ENCODE measurements at places on chromosomes 13 and 19.

DNA sequence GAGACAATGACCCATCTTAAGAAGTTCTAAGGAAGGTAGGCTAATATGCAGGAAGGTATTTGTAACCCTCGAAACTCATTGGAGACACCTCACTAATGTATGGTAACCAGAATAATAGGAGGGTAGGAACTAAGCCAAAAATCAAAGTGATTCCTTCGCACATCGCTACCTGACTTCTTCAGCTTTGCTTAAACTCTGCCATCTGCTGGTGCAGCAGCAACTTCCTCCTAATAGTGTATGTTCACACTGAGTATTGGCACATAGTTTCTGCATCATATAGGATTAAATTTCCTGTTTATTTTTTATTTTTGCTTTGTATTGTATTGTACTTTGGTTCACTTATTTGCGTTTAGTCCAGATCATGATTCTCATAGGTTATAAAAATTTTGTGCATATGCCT lies 676.2 kb downstream of the GPC5 start:
- no peak for DNase-seq

DNA sequence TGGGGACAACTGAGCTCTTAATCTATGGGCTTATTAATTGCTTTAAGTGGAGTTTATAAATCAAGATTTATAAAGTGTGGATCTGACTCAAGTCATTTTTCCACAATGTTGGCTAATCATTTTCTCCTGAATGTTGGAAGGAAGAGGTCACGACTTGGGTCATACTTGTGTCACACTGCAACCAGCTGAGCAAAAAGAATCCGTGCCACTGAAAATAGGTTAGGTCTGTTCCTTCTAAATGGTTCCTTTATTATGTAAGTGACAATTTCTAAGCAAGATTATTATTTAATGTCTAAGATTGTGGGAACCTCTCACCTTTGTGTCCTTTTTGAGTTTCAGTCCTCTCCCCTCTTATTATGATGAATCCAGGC lies 178.6 kb downstream of the SHISA2 start:
- DNase-seq: no peak

DNA sequence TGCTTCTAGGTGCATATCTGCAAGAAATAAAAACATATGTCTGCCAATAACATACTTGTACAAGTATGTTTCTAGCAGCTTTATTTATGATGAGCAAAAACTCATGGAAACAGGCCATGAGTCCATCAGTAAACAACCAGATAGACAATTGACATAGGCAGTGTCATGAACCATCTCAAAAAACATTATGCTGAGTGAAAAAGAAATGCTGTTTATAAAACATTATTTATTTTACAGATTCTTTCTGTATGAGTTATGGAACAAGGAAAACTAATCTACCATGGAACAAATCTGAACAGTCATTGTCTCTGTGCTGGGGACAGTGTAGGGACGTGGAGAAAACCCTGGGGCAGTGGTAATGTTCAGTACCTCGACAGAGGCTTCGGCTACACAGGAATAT lies 283.9 kb downstream of the UQCRFS1 start:
- DNase-seq: no peak

DNA sequence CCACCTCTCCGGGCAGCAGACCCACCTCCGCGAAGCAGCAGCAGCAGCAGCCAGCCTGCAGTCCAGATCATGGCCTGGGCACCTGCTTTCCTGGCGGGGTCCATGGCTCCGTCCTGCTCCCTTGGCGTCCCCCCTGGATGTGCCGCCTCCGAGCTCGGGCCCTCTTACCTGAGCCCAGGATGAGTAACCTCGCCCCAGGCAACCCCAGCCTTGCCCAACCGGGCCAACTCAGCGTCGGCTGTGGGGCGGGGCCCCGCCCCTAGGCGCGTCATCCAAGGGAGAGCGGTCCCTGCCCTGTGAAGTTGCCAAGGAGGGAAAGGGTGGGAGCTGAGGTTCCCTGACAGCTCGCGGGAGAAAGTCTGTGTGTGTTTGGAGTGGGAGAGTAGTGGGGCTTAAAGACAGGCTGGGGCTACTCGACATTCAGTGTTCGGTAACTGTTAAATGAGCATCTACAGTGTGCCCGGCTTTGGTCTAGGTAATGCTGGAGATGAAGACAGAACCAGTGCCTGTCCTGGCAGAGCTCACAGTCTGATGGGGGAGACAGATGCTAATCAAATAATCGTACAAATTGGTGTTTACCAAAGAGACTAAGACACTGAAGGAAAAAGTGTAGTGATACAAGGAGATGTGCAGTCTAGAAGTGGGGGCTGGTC lies at the start of gene LYPD3:
Gene LYPD3, minus strand, starts transcription at position 141 of the 653 bp plus-strand sequence. Its CDS starts 37 bp downstream, at position 104.
- DNase-seq: no peak

GRCh38 chr19:35166100-35167063 lies 11.8 kb downstream of the FXYD5 start:
- no peak for DNase-seq

DNA sequence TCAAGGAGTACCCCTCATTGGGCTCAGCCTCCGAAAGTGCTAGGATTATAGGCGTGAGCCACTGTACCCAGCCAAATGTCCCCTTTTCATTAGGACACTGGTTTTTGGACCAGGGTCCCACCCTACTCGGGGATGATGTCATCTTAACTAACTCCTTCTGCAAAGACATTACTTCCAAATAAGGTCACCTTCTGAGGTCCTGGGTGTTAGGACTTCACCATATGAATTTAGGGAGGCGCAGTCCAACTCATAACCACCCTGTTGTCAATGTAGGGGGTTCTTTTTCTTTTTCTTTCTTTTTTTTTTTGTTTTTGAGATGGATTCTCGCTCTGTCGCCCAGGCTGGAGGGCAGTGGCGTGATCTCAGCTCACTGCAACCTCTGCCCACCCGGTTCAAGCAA lies 32.7 kb upstream of the NFIC start:
- no peak for DNase-seq

DNA sequence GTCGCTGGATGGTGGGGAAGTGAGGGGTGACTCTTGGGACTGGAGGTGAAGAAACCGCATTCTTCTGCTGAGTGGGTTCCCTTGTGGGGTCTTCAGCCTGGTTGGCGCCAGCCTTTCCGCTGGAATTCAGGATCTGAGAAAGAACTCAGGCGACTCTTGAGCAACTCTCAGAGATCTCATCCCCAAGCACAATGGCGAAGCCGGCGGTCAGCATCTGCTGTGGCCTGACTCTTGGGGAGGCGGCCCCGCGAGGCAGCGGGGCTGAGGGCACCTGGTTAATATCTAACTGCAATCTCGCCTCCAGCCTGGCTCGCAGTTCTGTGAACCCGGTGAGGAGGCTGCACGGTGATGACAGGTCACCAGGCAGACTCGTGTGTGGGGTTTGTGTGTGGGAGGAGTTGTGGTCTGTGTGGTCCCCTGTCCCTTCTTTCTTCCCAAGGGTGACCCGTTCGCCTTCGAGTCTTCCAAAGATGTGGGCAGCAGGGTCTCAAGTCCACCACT lies 883 bp downstream of the ZNF441 start:
- DNase-seq: peak; percentile 23

DNA sequence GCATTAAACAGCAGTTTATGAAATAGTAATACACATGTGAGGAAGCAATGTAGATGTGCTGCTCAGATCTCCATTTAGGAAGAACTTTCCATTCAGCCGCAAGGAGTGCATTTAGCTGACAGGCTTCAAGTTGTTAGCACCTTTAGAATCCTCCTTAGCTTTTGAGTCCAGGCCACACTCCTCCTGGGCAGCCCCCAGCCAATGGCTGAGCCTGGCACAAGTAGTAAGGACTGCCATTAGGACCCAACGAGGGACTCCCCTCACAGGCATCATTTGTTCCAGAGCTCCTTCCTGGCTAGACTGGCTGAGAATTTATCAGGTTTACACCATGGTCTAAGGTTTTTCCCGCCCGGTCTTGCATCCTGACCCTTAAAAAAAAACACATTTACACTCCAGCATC lies 201.4 kb downstream of the DIAPH3 start:
- DNase-seq: no peak

GRCh38 chr13:55439450-55439849 lies 1701.3 kb upstream of the PRR20A start:
- no peak for DNase-seq

DNA sequence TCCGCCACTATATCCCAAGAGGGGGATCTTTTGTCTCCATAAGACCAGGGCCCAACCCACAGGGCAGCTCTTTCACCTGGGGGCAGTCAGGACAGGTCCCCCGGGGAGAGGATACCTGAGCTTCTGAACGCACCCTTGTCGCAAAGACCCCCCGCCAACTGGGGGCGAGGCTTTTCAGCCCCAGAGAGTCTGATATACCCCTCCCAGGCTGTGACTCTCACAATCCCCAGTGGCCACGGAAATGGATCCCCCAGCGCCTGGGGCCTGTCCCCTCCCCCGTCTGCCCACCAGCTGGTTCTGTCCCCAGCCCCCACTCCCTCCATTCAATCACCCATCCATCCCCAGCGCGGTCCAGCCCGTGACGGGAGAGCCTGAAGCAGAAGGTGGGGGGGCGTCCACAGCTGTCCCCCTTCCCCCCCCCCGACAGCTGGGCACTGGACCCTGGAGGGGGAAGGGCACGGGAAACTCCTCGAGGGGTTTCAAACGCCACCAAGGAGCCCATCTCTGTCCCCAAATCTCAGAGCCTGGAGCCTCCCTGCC lies 823 bp downstream of the DOCK6 start:
- no peak for DNase-seq

DNA sequence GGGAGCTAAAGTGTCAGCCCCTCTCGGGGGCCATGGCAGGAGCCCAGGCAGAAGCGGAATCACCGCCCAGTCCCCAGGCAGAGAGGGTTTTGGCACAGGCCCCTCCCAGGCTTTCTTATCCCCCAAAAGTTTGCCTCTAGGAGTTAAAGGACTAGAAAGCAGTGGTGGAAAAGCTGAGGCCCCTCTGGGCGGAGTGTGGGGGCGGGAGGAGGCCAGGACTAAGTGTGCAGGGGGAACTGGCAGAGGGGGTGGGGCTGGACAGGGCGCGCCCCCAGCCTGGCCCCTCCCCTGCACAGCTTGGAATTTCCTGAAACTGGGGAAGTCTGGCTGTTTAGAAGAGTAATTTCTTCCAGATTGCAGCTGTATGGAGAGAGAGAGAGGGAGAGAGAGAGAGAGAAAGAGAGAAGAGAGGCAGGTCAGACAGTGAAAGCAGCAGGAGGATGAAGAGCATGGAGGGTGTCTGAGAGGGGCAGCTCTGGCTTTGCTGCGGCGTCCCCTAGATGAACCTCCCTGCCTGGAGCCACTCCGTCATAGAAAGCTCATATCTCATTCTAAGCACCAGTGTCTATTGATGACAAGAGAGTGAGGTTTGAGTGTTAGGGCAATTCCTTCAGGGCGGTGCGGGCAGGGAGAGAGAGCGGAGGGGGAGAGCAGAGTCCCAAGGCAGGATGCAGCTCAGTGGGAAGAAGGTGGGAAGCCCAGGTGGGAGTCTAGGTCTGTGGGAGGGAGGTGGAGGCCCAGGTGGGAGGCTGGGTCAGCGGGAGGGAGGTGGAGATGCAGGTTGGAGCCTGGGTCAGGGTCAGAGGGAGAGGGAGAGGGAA lies at the start of gene CDC42EP5:
Gene CDC42EP5, minus strand, starts transcription at position 226 of the 821 bp plus-strand sequence. CDS start 7,749 bp downstream, outside the sequence.
- no peak for DNase-seq

GRCh38 chr13:49218493-49219051 lies 1.6 kb upstream of the MLNR start:
- DNase-seq: no peak

DNA sequence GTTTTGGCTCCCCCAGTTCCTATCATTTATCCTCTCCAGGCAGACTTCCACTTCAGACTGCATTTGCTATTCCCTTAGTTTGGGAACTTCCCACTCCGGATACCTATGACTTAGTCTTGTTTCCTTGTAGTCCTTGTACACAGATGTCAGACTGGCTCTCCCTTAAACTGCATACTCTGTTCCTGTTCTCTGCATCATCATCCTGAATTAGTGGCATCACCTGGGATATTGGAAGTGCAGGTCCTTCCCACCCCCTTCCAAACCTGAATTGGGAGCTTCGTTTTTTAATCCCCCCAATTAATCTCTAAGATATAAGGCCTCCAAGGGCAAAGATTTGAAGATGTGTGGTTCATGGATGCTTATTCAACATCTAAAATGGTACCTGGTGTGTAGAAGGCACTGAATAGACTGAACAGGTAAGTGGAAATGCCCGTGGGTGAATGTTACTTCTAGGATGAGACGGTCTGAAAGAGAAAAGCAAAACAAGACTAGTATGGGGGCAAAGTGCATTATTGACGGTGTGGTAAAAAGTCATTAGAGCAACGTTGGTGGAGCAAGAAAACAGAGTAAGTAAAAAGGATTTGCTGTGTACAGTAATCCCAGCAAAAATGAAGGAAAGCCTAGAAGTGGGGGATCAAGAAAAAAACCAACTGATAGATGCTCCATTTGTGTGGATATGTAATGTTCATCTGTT lies 9.6 kb downstream of the MIR17HG start:
- no peak for DNase-seq

DNA sequence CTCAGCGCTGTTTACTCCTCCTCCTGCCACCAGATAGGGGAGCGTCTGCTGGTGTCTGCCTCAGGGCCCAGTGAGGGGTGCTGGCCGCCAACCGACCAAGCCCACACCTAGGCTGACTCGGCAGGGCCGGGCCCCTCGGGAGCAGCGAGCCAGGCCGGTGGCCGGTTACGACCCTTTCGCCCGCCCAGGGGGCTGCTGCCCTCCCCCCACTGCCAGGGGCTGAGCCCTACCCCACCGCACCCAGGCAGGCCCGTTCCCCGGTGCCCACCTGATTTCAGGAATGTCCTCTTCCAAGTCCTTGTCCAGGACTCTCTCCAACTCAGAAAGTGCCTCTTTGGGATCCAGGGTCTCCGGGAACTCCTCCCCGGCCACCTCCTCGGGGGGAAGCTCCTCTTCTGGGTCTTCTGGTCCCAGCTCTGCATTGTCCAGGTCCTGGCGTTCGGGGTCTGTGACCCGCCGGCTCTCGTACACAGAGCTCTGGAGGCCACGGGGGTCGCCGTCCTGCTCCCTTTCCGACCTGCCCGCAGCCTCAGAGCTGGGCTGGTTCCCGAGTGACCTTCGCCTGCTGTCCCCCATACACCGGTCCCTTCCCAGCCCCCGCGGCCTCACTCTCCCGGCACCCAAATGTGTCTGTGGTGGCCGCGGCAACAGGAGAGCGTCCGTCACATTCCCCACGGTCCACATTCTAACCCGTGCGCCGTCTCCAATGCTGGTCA lies 31.0 kb upstream of the MIER2 start:
- DNase-seq: no peak

- no peak for DNase-seq
Observed at GRCh38 chr19:13007292-13008045, 12.2 kb downstream of the NFIX start.

DNA sequence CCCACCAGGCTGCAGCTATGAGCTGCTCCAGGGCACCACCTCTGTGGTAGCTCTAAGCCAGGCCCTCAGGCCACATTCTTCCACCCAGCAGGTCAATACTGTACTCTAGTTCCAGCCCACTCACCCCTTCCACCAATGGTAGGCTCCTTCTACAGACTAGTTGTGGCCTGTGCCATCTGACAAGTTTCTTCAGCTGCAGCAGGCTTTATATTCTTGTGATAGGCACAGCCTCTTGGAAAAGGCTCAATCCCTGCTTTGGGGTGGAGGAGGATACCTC lies 8.5 kb downstream of the MICU2 start:
- DNase-seq: no peak

DNA sequence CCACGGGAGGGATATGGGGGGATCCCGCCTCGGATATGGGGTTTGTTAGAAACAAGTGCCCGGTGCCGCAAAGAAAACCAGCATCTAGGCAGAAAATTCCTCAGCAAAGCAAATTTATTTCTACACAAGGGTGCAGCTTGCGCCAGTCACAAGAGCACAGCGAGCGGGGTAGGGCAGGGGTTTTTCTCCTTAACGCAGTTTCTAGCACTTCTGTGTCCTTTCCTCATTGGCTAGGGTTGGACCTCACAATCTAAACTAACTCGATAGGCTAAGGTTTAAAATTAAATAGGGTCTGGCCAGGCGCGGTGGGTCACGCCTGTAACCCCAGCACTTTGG lies 595 bp downstream of the ZNF440 start:
- DNase-seq: no peak

All from CD4-positive, alpha-beta T cell treated with Interleukin-15 for 4 hours (primary cell).